PC-3 (cell line): ENCODE measurements at places on chromosomes 2 and 18. TPM values are rescaled to one million over a fixed set of nuclear protein-coding genes. Genes with fewer than 3 reads are reported as not detected.

DNA sequence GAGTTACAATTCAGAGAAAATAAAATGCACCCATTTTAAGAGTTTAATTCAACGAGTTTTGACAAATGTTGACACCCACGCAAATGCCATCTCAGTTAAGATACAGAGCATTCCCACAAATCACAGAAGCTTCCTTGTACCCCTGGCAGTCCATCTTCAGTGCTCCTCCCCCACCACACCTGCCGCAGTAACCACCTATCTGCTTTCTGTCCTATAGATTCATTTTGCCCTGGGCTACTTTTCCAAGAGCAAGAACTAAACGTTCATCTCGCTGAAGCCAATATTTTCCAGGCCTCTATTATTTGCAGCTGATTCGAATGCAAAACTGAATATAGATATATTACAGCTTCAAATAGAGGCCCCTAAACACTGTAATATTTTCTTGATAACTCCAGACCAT lies 13.4 kb upstream of the HPCAL1 start:
- H3K36me3 ChIP-seq: no peaks in the 10 kb centered on the region
- peak overlapping the region; percentile 89 for H3K27ac ChIP-seq
- no peak overlapping the region for H3K4me3 ChIP-seq
- H3K4me1 ChIP-seq: peaks cover 63% of the 10 kb centered on the region
- H3K27me3 ChIP-seq: no peaks in the 10 kb centered on the region

IHH gene
- 0.07 TPM in 1 of 2 replicates, not detected in the other for total RNA-seq

DNA sequence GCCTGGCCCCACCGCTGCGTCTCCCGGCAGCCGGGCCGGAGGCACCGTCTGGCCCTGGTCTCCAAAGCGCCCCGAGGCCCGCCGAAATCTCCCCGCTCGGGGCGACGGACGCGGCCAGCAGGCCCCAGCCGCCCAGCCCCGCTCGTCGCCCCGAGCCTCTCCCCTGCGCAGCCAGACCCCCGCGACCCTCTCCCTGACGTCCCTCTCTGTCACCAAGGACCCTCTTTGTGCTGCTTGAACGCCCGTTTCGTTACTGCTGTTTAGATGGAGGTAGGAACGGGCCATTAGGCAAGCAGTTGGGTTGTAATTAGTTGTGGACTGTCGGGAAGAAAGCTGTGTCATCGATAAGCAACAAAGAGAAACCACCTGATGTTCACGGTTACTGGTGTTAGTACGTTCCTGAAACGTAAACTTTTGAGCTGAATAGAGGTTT lies 686 bp downstream of the UBXN4 start:
- H3K36me3 ChIP-seq: peaks cover under 1% of the 10 kb centered on the region; the same call in 1 of the 2 replicates
- peaks cover 18% of the 10 kb centered on the region for H3K4me1 ChIP-seq
- DNase-seq: peak; percentile 47
- peak overlapping the region; percentile 92 for H3K4me3 ChIP-seq
- H3K27ac ChIP-seq: peak overlapping the region; percentile 67

ERICH2 gene
- total RNA-seq: 1.4 and 1.9 TPM in 2 replicates

DNA sequence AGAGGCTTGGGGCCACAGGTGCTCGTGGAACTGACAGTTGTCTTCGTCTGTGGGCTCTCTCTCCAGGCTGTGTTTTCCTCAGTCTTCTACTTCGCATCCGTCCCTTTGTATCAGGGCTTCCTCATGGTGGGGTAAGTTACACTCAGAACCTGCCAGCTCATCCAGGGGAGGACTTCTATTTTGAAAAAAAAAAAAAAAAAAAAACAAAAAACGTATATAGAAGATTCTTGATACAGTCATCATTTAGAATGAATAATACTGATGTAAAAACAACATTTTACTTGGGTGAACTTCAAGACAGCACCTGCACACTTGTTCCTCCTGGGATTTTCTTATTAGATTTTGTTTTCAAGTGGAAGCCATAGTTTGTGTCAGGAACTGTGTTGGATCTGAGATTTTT lies 47.7 kb upstream of the NFATC1 start:
- H3K4me1 ChIP-seq: no peaks in the 10 kb centered on the region
- H3K27ac ChIP-seq: no peak overlapping the region
- peaks cover 8% of the 10 kb centered on the region for H3K36me3 ChIP-seq
- no peaks in the 10 kb centered on the region for H3K27me3 ChIP-seq

GRCh38 chr2:58261209-58261608 lies 20.1 kb upstream of the FANCL start:
- no peaks in the 10 kb centered on the region for H3K27me3 ChIP-seq
- H3K27ac ChIP-seq: no peak overlapping the region
- H3K36me3 ChIP-seq: no peaks in the 10 kb centered on the region
- no peak overlapping the region for H3K4me3 ChIP-seq
- peak; percentile 48 for DNase-seq

DNA sequence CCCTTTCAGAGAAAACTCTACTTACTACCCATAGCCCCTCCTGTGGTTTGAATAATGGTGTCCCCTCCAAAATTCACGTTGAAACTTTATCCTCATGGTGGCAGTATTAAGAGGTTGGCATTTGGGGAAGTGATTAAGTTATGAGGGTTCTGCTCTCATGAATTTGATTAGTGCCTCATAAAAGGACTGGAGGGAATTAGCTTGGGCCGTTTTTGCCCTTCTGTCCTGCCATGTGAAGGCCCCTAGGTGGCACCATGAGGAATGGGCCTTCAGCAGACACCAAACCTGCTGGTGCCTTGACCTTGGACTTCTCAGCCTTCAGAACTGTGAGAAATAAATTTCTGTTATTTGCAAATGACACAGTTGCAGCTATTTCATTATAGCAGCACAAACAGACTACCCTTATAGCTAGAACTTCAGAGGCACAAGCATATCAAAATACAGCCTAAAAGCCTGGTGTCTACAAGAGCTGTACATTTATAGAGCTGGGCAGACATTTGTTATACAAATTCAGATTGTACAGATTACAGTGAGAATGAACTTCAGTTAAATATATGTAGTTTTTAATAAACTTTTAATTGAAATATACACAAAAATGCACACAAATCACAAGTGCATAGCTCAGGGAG lies 2.6 kb upstream of the PTPN2 start:
- H3K27me3 ChIP-seq: no peaks in the 10 kb centered on the region
- H3K4me1 ChIP-seq: peaks cover 15% of the 10 kb centered on the region
- no peaks in the 10 kb centered on the region for H3K36me3 ChIP-seq
- DNase-seq: peak; percentile 52

OTOS gene
- not detected in 2 replicates for total RNA-seq

DSEL gene
- 17.2 and 19.0 TPM in 2 replicates for total RNA-seq

- no peak overlapping the region for H3K4me3 ChIP-seq
Observed at GRCh38 chr2:15656090-15656489, 64.4 kb downstream of the DDX1 start.

TWIST2 gene
- total RNA-seq: 4.4 and 5.8 TPM in 2 replicates

DNA sequence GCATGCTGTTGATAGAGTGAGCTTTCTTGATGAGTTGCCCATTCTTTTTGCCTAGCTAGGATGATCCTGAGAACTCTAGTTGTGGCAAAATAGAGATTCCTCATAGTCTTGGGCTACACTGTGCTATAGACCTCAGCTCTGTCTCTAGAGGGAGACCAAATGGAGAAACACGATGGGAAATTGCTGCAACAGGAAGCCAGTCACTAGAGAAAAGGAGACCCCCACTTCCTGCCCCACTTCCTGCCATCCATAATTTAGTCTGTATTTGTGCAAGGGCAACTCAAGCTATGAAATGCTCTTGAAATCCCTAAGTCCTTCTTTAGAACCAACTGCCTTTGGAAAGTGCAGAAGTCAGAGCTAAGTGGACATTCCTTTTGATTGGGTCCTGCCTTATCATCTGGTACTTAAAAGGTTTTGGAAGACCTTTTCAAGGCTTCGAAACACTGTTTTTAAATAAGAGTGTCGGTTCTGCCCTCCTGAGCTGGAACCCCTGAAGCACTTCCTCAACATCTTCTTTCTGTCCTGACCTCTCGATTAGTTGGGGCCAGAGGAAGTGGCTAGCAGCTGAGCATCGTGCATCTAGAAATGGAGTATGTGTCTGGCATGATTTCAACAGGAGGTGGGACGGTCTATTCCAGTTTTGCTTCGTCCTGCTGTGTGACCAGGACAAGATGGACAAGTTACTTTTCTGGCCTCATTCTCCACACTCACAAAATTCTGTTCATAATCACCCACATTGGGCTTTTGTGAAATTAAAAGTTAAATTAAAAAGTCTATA lies 8.6 kb upstream of the KCNE4 start:
- H3K36me3 ChIP-seq: no peaks in the 10 kb centered on the region
- DNase-seq: no peak
- peak overlapping the region; percentile 90 for H3K27ac ChIP-seq
- no peak overlapping the region for H3K4me3 ChIP-seq
- peaks cover 22% of the 10 kb centered on the region for H3K4me1 ChIP-seq

DNA sequence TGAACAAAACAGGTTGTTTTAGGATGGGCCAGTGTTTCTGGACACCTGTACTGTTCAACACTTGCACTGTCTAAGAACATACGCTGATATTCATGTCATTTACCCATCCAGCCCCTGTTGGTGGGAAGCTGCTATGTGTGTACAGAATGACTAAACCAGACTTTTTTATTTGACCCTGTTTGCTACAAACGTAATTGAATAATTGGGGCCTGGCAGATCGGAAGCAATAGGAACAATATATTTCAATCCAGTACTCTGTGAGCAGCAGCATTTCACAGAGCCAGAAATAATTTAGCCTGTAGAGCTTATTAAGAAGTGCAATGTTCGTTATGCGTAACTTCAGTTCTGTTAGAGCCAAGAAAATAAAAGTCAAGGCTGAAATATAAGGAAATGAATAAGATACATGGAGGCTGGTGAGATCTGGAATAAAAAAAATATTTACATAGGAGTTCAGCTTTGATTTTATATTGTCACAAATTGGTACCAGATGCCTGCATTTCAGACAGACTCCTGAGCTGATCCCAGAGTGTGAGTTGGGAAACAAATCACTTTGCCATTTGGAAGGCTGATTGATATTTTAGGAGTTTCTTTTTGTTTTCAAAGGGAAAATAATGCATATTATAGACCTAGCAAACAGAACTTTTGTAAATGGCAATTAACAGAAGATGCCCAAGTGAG lies 19.7 kb downstream of the CABLES1 start:
- DNase-seq: peak; percentile 56
- H3K4me1 ChIP-seq: peaks cover 19% of the 10 kb centered on the region
- H3K27ac ChIP-seq: peak overlapping the region; percentile 8; the same call in 1 of the 2 replicates

GRCh38 chr2:159326569-159327255 lies 40.2 kb upstream of the WDSUB1 start:
- no peaks in the 10 kb centered on the region for H3K27me3 ChIP-seq
- no peak overlapping the region for H3K27ac ChIP-seq

DNA sequence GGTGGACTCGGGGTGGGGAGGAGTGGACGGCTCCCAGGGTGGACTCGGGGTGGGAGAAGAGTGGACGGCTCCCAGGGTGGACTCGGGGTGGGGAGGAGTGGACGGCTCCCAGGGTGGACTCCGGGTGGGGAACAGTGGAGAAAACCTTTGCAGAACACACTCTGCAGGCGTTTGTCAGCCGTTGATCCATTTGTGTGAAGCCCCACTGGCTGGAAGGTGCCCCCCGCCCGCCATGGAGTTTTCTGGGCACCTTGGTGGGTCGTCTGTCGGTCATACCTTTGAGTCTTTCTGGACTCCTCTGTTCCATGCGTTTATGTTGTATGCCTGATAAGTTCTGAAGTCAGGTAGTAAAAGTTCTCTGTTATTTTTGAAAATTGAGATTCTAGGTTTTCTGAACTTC lies 12.5 kb downstream of the CTDP1 start:
- no peak for DNase-seq
- no peaks in the 10 kb centered on the region for H3K27me3 ChIP-seq
- peaks cover 3% of the 10 kb centered on the region; the same call in 1 of the 2 replicates for H3K4me1 ChIP-seq
- H3K27ac ChIP-seq: no peak overlapping the region

MROH2A gene
- not detected in 2 replicates for total RNA-seq

DNA sequence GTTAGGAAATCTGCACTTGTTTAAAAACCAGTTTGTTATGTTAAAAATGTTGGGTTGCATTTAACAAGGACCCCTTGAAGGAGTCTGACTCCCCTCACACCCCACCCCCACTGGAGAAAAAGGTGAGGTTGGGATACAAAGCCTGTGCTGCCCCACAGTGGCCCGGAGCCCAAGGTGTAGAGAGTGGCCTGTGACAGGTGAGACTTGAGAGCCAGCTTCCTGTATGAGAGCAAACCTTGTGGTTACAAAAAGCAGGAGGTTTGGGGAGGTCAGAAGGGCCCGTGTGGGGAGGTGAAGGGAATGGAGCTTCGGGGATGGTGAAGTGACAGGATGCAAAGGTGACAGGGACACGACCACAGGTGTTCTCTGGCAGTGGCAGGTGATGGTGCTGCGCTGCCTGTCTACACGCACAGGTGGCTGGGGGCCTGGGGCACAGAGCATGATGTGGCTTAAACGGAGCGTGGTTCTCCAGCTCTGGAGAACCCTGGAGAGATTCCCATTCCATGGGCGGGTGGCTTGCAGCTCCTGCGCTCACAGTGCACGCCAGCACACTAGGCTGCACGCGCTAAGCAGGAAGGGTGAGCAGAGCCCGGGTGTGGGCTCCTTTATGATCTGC lies 29.0 kb downstream of the IMPA2 start:
- DNase-seq: no peak
- H3K36me3 ChIP-seq: no peaks in the 10 kb centered on the region; the same call in 1 of the 2 replicates
- no peak overlapping the region for H3K4me3 ChIP-seq
- H3K27ac ChIP-seq: no peak overlapping the region

EGR4 gene
- not detected in 2 replicates for total RNA-seq

DNA sequence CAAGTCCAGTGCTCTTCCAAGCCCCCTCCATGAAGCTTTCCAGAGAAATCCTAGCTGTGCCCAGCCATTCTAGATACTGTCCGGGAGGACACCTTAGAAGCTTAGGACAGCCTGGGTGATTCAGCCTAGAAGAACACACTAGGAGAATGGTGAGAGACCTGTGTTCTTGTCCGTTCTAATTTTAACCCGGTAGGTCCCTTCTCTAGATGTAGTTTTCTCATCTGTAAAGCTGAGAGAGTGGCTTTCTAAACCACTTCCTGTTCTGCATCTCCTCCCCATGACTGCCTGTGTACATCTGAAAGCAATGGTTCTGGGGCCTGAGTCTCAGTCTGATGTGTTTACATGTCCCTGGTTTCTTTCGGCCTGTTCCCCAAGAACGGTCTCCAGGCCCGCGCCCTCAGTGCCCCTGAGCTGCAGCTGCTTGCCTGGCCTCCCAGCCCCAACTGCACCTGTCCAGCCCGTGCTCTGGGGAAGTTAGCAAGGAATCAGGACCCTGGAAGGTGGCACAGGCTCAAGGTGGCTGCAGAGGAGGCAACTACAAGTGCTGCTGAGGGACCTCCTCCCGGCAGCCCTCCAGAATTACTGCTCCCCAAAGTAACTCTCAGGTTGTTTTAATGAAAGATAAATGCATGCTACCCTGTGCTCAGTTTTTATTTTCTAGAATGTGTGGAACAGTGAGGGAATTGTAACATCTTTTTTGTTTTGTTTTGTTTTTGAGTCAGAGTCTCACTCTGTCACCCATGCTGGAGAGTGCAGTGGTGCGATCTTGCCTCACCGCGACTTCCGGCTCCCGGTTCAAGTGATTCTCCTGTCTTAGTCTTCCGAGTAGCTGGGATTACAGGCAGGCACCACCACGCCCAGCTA lies 105.9 kb downstream of the LBH start:
- H3K4me1 ChIP-seq: no peaks in the 10 kb centered on the region
- H3K4me3 ChIP-seq: no peak overlapping the region
- no peaks in the 10 kb centered on the region for H3K27me3 ChIP-seq
- H3K36me3 ChIP-seq: no peaks in the 10 kb centered on the region
- DNase-seq: no peak
- H3K27ac ChIP-seq: no peak overlapping the region
